Activated CD4-positive, alpha-beta T cell treated with anti-CD3 and anti-CD28 coated beads, Interleukin-2, Interleukin-4, amounts not matched to agents 100 ng/mL and 50 ng/mL, durations not matched to agents 16 hours and 8 hours (primary cell): ENCODE measurements at places on chromosomes 11 and 22.

- no peak for DNase-seq
Measured at GRCh38 chr11:21723678-21724077, 469.2 kb upstream of the ANO5 start.

DNA sequence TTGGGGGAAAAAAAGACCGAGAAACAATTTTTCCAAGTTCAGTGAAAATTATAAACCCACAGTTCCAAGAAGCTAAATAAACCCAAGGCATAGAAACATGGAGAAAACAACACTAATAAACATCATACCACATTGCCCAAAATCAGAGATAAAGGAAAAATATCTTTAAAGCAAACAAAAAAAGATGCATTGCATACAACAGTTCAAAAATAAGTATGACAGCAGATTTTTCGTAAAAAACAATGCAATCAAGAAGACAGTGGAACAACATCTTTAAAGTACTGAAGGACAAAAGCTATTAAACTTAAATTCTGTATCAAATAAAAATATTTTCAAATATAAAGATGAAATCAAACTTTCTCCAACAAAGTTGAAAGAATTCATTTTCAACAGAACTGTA is 921.3 kb downstream of the METTL15 start:
- DNase-seq, result no peak

GRCh38 chr22:40279017-40279416 is 67.3 kb upstream of the ADSL start:
- DNase-seq, result no peak

- no peak for DNase-seq
Measured at GRCh38 chr11:87020764-87021365, 16.9 kb upstream of the TMEM135 start.

DNA sequence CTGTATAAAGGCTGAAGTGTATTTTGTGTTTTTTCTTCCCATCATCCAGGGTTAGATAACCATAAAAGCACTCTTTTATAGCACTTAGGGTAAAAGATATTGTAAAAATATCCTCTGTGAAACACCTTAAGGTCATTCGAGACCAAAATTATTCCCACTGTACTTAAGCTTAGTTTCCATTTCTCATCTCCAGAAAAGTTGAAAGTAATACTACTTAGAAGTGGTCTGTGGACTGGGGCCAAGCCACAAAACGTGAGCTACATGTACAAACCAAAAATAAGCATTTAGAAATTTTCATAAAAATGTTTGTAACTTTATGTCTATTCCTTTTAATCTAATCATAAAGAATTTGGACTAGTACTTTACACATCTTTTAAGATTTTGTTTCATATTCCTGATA is 142.0 kb upstream of the NTM start:
- DNase-seq, result no peak

- no peak for DNase-seq
Measured at GRCh38 chr22:32882360-32882755, 80.9 kb downstream of the TIMP3 start.

DNA sequence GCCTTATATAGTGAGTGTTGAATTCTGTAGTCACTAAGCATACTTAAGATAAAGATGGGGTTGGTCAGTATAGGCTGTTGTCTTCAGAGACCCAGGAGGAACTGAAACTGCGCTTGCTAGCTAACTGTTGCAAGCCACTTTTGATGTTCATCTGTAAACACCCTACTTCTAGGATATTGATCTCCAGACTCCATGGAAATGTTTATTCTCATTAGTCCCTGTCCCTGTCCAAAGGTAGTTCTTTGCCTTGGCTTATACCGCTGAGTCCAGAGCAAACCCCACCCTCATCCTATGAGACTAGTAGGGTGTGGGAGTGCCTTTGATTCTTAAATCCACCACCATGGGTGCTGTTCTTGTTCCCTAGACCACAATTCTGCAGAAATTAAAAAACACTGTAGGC is 36.4 kb downstream of the DEPDC5 start:
- DNase-seq, result no peak
